SW 1271 (cell line): ENCODE measurements at places on chromosomes 4 and X.

DNA sequence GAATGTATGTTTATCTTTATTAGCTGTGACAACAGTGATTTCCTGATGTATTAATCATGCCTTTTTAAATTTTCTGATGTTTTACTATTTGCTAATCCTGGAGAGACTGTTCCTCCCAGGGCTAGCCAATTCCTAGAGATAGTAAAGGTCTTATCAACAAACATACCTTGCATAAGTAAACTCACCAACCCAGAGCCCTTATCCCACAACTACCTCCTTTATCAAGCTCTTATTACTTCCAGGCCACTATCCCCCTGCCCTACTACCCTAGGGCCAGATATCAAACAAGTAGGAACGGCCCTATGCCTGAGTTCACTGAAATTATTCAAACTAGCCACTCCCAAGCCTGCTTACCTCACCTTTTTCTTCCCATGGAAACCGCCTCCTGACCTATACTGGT lies 58.2 kb upstream of the NPNT start:
- no peak for DNase-seq

DNA sequence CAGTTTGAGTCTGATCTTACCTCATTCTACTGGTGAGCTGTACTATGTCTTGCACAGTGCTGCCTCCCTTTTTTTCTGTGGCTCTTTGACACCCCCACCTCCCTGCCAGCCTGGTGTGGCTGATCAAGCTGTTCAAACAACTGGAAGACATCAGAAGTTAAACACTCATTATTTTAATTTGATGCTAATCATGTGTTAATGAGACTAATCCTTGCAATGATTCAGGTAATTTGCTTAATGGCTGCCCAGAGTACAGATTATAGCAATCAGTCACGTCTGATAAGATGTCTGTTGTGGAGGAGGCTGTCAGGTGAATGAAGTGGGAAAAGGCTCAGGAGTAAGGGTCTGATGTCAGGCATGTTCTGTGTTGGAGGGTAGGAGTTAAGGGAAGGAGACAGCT lies 87.4 kb upstream of the GK2 start:
- DNase-seq, result no peak

- no peak for DNase-seq
These were observed 9.0 kb downstream of the GK2 start for GRCh38 chr4:79399076-79399475.

DNA sequence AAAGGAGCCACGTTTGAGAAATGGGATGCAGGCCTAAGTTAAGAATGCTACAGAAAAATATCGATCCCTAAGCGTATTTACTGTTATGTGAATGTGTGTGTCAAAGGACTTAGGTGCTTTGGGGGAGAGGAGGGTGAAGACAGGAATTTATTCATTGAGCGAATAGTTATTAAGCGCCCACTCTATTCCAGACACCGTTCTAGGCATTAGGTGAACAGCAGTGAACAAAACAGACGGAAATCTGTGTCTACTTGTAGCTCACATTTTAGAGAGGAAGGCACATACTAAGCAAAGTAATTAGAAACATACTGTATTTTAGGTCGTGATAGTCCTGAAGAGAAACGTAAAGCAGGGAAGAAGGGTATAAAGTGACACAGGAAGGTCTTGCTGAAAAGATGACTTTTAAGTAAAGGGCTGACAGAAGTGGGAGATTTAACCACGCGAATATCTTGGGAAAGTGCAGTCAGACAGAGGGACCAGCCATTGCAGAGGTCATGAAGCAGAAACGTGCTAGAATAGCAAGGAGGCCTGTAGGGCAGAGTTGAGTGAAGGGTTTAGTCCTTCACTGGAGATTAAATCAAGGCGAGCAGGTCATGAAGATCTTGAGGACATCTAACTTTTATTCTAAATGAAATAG lies 541 bp downstream of the AIMP1 start:
- DNase-seq, result no peak

GRCh38 chrX:30241724-30242415 lies at the start of gene MAGEB4:
TSS of gene MAGEB4 (plus strand) at chrX:30242000. CDS start at chrX:30242136, 136 bp downstream.
- no peak for DNase-seq

DNA sequence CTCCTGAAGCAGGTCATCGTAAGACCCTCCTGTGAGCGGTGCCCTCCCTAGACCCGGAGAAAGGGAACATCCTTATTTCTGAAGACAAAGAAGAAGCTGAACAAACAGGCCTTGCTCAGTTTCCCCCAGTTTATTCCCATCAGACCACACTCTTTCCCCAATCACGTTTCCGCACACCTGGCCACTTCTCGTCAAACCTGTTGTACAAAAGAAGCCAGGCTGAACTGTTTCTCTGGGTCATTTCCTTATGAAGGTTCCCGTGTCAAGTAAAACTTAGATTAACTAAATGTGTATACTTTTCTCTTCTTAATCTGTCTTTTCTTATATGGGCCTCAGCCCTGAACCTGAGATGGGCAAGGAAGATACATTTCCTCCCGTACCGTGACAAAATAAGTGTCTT lies 111.6 kb upstream of the ENPP6 start:
- DNase-seq, result no peak

- DNase-seq, result no peak
These were observed at the start of gene SGCB for GRCh38 chr4:52038103-52038912. TSS of gene SGCB (minus strand) at chr4:52038299. CDS start at chr4:52038259, 40 bp downstream.

GRCh38 chrX:56503941-56504673 lies 59.3 kb upstream of the UBQLN2 start:
- no peak for DNase-seq

DNA sequence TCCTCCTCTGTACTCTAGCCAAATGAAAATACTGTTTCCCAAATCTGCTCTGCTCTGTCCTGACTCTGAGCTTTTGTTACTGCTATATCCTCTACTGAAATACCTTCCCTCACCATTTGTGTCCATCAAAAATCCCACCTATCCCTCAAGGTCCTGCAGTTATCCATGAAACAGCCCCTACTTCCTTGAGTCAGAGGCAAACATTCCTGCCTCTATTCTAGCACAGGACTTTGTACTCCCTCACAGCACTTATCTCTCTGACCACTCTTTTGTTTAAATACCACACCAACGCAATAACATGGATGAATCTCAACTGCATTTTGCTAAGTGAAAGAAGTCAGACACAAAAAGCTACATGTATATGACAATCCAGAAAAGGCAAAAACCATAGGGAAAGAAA lies 10.5 kb upstream of the RNF128 start:
- DNase-seq, result no peak

DNA sequence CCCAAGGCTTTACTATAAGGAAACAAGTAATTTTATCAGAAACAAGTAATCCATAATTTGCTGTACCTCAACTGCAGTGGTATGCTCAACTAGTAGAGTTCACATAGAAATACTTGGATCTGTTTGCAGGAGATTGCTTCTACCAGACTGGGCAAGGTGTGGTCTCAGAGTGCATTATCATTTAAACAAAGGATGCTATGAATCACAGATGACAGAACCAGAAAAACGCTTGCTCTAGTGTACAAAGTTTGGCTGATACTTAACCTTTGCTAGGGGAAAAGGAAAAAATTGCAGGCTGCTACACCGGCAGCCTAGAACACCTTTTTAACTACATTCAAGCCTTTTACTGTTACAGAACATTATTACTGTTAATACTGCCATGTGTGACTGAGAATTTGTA lies 97.1 kb downstream of the ENOX2 start:
- no peak for DNase-seq

GRCh38 chrX:87045352-87045751 lies 472.2 kb upstream of the KLHL4 start:
- DNase-seq, result no peak

DNA sequence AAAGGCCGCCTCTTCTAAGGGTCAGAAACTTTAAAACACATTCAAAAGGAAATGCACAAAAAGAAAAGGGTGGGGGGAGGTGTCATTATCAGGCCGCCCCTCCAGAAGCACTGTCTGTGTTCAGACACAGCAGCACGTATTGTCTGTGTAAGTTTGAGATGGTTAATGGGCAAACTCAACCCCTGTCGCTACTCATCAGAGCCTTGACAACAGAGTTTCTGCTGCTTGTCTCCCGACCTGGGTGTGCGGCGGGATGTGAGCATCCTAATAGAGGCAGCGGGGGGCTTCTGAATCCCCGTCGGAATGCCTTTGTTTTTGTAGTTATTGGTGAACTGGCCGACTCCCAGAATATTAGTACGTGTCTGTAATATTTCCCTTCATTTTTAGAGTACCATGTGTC lies 158.9 kb downstream of the DCTD start:
- no peak for DNase-seq

- DNase-seq, result no peak
These were observed 61.3 kb downstream of the NPNT start for GRCh38 chr4:105956569-105956968.

DNA sequence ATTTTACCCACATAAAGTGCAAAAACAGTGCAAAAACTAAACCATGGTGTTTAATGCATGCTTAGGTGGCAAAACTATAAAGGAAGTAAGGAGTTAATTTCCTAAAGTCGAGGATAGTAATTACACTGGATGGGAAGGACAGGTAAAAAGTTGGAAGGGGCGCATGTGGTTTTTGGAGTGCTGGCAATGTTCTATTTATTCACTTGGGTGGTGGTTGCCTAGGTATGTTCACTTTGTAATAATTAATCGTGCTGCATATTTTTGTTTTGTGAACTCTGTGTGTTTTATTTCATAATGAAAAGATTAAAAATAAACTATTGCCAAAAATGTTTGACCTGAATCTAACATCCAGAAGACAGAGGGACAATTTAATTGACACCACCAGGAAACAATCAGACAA lies 32.1 kb upstream of the SMARCA5 start:
- no peak for DNase-seq

DNA sequence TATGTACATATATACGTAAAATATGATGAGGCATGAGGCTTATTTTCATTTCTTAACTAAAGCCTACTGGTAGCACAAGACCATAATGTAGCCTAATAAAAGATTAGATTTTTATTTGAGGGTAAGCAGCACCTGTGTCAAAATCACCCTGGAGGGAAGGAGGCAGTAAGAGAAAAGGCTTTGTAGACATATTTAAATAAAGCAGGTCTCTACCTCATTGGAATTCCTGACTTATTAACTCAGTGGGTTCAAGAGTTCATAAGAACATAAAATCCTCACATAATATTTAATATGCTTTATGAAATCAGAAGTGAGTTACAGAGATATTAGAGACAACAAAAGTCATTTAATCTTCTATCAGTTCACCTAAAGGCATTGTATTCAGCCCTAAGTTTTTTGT lies 261.6 kb upstream of the ANKRD50 start:
- DNase-seq, result no peak

GRCh38 chrX:13110433-13111324 lies 66.3 kb upstream of the FAM9C start:
- peak; percentile 9 for DNase-seq

DNA sequence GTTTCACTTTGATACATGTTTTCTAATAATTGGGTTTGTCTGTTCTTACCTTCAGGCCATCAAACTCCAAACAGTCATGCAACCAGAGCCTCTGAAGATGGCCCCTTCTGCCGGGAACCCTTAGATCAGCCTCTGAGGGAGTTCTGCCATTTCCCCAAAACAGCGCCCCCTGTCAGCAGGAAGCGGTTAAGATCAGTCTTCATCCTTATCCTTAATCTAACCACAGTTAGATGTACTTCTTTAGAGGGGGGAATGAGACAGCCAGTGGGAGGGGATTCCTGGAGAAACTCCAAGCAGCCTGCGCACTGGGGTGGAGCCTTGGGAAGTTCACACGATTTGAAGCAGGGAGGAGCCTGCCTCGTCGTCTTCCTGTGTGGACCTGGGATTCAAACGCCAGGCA lies 185.4 kb downstream of the INPP4B start:
- no peak for DNase-seq

DNA sequence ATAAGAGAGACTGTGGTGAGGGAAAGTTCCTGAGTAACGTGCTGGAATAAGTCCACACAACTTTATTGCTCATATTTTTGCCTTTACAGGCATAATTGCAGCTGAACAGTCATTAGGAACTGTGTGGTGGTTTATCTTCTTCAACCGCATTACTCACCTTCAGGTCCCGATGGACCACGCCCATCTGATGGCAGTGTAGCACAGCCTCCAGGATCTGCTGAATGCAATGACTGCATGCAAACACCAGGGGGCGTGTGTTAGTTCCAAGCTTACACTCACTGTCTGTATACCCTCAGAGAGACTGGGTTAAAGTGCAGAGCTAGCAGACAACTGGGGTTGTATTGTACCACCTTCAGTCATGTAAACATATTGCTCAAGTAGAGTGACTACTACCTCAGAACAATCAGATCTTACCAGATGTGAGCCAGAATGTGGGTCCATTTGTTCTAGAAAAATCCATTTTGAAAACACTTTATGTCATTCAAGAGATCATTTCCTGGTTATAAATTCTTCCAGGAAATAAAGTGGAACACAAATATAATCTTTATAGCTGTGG lies 214.0 kb downstream of the CAMK2D start:
- DNase-seq, result peak; percentile 88

DNA sequence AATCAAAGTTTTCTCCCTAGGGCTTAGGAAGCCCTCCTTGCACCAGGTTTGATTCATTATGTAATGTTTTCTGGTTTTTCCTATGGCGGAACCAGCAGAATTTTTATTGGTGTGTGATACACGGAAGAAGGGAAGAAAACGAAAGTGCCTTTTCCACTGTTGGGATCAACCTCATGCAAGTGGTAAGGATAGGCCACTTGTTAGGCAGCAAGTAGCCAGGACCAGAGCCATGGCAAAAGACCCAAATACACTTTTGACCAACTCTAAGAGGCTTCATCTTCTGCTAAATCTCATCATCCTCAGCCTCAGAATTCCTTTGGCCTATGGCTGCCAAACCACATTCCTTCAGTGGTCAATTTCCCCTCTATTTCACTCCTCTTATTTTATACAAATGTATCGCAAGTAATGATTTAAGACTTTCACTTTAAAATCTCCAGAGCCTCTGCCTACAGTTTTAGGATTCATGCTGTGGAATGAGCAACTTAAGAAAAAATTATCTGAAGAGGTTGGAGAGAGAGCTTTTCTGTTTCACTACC lies 21.2 kb downstream of the PPAT start:
- no peak for DNase-seq

- DNase-seq, result no peak
These were observed 33.7 kb downstream of the TKTL1 start for GRCh38 chrX:154329294-154329693.

GRCh38 chr4:82430964-82431745 lies 765 bp downstream of the ENOPH1 start:
- DNase-seq, result no peak

GRCh38 chrX:68133181-68133580 lies 300.1 kb downstream of the OPHN1 start:
- no peak for DNase-seq
